ENCODE measurements at places on chromosomes 7 and 10. TPM values are rescaled to one million over a fixed set of nuclear protein-coding genes. Genes with fewer than 3 reads are reported as not detected.

GRCh38 chr10:24721229-24722106 is 2.2 kb downstream of the ARHGAP21 start:
- DNase-seq = no peak

GRCh38 chr7:106865130-106866041 is at the start of gene PIK3CG:
PIK3CG (plus strand) TSS chr7:106865282; CDS start chr7:106867562, 2,280 bp downstream.
- peak; percentile 46 for DNase-seq

DNA sequence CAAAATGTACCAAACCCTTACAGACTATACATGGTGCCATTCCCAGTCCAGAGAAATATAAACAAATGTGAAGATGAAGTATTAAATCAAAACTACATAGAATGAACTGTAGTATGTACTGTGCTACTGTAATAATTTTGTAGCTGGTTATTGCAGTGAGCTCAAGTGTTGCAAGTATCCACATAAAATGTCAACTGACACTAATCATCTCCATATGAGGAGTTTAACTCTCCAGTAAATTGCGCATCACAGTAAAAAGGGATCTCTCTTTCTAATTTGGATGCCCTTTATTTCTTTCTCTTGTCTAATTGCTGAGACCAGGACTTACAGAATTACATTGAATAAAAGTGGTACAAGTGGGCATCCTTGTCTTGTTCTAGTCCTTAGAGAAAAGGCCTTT is 165.5 kb downstream of the CPED1 start:
- no peak for DNase-seq

GRCh38 chr7:44912775-44913347 is 27.5 kb upstream of the PURB start:
- DNase-seq = no peak

DNA sequence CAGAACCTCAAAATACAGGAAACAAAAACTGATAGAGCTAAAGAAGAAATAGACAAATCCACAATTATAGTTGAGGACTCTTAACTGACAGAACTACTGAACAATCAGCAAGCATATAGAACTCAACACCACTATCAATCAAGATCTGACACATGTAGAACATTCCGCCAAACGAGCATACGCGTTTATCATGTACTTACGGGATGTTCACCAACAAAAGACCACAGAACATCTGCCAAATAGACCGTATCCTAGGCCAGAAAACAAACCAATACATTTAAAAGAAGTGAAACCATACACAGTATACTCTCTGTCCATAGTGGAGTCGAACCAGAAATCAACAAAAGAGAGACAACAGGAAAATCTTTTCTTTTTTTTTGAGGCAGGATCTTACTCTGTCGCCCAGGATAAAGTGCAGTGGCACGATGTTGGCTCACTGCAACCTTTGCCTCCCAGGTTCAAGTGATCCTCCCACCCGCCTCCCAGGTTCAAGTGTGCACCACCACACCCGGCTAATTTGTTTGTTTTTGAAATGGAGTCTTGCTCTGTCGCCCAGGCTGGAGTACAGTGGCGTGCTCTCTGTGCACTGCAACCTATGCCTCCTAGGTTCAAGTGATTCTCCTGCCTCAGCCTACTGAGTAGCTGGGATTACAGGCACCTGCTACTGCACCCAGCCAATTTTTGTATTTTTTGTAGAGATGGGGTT is 5.1 kb downstream of the GNA12 start:
- no peak for DNase-seq

GRCh38 chr7:156158693-156159092 is 346.4 kb upstream of the SHH start:
- no peak for DNase-seq

DNA sequence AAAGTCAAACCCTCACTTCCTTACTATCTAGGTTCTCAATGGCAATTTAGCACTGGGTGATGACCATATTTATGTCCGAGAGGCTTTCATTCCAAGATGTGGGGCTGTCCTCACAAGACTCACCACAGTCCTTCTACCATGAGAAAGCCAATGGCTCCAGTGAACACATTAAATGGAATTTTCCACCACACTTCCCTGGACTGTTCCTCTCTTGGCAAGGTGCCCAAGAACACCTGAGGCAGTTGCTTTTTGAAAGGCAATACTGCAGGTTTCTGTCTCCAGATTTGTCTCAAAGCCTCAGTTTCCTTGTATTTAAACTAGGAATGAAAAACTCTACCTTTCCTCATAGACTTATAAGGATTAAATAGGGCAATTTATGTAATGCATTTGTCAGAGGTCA is 24.2 kb downstream of the AFAP1L2 start:
- DNase-seq = no peak

DNA sequence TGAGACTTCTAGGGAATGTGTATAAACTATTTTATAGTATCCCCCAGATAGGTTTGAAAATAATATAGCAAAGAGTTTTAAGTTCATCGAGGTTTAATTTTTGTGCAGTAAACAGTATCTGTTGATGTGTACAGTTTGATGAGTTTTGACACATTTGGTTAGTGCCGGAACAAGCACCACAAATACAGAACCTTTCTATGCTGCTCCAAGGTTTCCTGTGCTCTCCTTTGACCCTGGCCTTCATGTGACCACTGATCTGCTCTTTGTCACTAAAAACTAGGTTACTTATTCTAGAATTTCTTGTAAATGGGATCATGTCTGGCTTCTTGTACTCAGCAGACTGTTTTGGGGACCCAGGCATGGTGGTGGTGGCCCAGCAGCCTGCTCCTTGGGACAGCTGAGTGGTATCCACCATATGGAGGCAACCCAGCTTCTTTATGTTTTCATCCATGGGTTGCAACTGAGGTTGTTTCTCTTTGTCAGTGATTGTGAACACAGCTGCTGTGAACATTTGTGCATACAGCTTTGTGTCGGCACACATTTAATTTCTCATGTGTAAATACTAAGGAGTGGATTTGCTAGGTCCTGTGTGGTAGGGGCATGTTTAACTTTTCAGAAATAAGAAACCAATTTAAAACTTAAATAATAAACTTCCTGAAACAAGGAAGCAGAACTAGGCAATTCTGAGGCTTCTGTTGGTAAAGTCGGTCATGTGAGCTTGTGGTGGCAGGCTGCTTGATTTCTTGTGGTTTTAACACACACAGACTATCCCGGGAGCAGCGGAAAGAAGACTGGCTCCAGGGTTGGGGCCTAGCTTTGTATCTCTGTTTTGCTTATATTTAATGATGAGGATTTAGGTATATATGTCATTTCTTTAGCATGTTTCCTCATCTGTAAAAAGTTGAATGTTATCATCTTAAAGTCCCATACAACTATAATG is 219.4 kb downstream of the ABCA13 start:
- no peak for DNase-seq

- DNase-seq = no peak
These were observed 146.4 kb upstream of the ZNF32 start for GRCh38 chr10:43795093-43795492.

DNA sequence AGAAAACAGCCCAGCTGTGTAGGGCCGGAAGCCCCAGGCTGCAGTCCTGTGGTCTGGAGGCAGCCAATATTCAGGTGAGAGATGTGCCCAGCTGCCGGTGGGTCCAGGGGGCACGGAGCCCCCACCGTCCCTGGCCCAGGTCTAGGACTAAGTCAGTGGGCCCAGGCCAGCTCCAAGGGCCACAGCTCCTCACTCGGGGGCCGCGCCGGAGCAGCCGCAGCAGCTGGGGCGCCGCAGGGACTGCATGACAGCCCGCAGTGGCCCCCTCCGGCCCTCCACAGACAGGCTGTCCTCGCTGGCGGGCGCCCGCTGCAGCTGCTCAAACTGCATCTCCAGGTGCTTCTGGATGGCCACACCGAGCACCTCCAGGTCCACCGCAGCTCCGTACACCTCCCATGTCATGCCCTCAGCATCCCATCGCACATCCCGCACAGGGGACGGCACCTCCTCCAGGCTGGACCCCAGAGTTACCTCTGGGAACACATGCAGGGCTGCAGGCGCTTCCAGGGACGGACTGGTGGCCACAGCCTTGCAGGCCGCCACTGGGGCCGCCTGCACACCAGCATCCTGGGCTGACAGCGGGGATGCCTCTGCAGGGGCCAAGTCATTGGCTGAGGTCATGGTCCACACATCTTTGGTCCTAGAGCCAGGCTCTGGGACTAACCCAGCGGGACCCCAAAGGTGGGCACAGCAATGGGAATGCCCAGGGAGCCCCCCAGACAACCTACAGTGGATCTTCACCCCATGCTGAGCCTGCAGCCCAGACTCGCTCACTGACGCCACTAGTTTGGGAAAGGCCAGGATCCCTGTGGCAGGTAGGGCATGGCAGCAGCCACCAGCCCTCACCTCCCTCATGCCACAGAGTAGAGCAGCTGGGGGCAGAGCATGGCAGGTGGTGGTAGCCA is 7.0 kb downstream of the GPRIN2 start:
- peak; percentile 5 for DNase-seq

GRCh38 chr7:68694656-68695055 is 903.6 kb upstream of the AUTS2 start:
- DNase-seq = no peak

DNA sequence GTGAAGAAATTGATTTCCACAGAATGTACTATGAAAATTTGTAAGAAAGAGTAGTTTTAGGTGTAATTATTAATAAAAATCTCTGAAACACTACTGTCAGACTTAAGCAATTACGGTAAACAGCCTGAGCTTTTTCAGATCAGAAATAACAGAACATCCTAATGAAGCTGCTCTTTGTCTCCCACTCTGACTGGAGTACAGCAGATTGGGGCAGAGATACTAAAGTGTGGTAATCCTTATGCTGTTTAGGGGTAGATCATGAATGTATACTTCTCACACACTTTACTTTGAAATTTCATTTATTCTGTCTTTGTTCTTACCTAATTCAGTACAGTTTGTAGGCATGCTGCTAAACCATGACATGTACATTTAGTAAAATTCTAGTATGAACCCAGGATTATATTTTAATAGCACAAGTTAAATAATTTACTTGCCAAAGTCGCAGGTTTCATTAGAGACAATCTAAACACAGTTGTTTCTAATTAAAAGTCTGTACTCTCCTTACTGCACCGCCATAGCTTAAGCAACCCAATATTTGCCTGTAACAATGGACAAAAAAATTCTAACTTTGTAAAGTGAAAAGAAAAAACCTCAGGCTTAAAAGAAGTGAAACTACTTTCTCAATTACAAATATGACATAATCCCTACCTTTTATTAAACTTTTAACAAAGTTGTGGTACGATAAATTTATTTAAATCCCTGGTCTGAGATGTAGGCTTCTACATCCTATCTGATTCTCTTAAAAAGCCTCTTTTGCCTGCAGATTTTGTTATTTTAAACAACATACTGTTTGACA is 88.8 kb downstream of the KMT2E start:
- no peak for DNase-seq

- no peak for DNase-seq
These were observed 406.4 kb upstream of the ETV1 start for GRCh38 chr7:14395860-14396259.

DNA sequence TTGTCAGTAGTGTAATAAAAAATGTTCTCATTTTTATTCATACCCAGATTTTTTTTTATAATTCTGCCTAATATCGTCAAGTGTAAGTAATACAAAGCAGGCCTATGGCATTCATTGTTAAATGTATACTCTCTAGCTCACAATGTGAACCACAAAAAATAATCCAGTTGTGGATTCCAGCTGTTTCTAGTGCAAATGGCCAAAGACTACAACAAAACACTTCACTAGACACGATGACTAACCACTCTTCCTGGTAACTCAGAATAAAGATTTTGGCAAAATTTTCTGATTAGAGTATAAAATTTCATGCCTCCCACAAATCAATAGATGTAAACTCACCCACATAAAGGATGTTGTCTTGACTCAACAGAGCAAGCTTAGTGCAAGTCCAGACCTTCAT is 396.6 kb downstream of the DGKB start:
- no peak for DNase-seq

DNA sequence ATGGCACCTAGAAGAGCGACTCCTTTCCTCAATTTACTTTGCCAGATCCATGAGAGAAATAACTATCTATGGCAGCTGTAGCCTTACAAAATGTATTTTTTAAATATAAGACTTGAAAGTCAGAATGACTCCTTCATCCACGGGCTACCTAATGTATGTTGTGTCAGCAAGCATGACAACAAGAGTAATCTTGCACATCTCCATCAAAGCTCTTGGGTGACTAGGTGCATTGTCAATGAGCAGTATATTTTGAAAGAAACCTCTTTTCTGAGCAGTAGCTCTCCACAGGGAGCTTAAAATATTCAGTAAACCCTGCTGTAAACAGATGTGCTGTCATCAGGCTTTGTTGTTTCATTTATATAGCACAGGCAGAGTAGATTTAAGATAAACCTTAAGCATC is 757.2 kb upstream of the PHF14 start:
- no peak for DNase-seq

DNA sequence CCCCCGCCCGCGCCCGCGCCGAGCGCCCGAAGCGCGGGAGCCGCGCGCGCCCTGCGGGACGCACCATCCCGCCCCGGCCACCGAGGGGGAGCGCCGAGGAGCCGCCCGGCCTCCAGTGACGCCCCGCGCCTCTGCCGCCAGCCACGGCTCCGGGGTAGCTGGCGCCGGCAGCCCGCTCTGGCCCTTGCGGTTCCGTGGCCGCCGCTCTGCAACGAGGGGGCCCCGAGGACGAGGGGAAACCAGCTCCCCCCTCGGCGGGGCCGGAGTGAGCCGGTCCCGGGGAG is at the start of gene PAXIP1:
Gene PAXIP1 (minus strand): TSS at position 33 of the 284 bp plus-strand sequence. CDS start 195 bp downstream, outside the sequence.
- no peak for DNase-seq

GRCh38 chr10:35398355-35398754 is 62.0 kb downstream of the CCNY start:
- DNase-seq = no peak

DNA sequence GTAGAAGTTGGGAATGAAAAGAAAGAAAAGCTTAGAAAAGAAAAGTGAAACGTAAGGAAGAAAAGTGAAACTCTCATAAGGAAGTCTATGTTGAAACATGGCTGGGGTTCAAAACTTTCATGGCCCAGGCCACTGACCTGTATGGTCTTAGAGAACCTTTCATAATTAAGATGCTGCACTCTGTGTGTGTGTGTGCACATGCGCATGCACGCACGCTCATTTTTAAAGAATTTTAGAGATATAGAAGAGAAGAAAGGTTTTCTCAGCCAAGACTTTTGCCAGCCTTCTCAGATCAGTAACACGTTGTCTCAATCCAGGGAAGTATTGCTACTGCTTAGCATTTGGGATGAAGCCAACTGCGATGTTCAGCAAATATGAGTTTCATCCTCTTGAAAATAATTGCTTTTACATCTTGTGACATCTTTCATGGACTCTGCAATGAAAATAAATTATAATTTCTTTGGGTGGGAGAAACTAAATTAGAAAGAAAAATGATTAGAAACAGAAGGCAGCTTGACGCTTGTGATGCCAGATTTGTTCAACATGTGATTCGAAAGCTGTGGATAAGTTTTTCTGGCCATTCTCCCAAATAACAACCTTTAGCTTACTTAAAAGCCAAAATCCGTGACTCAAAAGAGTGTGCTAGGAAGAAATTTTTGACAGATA is 16.2 kb upstream of the SLC26A4 start:
- no peak for DNase-seq

Gene STEAP1
- total RNA-seq = not detected

Gene KLLN
- total RNA-seq = 1.3 TPM

Gene PTN
- total RNA-seq = not detected

Gene CCDC3
- total RNA-seq = 0.10 TPM

Gene CACNB2
- total RNA-seq = not detected

Gene PHTF2
- total RNA-seq = 33.6 TPM

Gene TMEM229A
- not detected for total RNA-seq

Gene CFAP70
- total RNA-seq = 0.75 TPM

Gene OR9A4
- total RNA-seq = not detected

Gene TRIM50
- total RNA-seq = not detected

Gene ZNF503
- 0.07 TPM for total RNA-seq

Data from activated CD4-positive, alpha-beta T cell treated with anti-CD3 and anti-CD28 coated beads, Interleukin-2, amount 10 ng/mL, durations not matched to agents 7 days and 5 days (primary cell).